SJCRH30 (cell line): ENCODE measurements at places on chromosomes 7 and 10. TPM values are rescaled to one million over a fixed set of nuclear protein-coding genes. Genes with fewer than 3 reads are reported as not detected.

DNA sequence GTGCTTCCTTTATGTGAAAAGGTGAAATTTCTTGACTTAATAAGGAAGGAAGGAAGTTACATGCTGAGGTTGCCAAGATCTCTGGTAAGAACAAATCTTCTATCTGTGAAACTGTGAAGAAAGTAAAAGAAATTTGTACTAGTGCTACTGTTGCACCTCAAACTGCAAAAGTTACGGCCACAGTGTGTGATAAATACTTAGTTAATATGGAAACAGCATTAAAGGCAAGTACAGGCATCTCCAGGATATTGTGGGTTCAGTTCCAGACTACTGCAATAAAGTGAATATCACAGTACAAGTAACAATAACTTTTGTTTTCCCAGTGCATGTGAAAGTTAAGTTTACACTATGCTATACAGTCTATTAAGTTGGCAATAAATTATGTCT lies 22.8 kb upstream of the ZNF282 start:
- DNase-seq, result no peak

- DNase-seq, result no peak
Measured at GRCh38 chr7:100654908-100655831, 1.1 kb downstream of the ACTL6B start.

HTR5A gene
- total RNA-seq, result not detected in 2 replicates

GRCh38 chr7:107870427-107871000 lies 20.5 kb upstream of the DLD start:
- peak; percentile 51 for DNase-seq

ACTR3C gene
- total RNA-seq, result 1.7 and 4.6 TPM in 2 replicates

DNA sequence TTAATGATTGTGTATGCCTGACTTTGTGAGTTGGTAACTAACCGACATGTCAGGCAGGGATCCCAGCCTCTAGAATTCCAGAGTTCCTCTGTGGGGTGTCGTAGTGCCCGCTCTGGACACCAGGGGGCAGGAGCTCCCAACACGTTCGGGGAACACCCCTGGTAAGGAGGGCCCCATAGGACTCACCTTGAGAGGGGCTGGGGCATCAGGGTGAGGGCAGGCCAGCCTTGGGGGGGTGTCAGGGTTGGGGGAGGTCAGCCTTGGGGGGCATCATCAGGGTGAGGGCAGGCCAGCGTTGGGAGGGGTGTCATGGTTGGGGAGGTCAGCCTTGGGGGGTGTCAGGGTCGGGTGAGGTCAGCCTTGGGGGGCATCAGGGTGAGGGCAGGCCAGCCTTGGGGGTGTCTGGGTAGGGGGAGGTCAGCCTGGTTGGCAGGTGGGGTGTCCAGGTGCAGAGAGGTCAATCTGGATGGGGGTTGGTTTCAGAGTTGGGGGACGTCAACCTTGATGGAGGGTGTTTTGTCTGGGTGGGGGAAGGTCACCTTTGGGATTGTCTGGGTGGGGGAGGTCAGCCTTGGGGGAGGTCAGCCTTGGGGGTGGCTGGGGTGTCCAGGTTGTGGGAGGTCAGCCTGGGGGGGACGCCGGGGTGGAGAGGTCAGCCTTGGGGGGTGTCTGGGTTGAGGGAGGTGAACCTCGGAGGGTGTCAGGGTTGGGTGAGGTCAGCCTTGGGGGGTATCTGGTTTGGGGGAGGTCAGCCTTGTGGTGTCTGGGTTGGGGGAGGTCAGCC lies 45.6 kb upstream of the SUN1 start:
- DNase-seq, result peak; percentile 53

ANXA8 gene
- not detected in 2 replicates for total RNA-seq

- DNase-seq, result peak; percentile 63
Measured at GRCh38 chr7:95871075-95871848, 98.9 kb downstream of the DYNC1I1 start.
